ENCODE measurements at places on chromosomes 13 and 19.

DNA sequence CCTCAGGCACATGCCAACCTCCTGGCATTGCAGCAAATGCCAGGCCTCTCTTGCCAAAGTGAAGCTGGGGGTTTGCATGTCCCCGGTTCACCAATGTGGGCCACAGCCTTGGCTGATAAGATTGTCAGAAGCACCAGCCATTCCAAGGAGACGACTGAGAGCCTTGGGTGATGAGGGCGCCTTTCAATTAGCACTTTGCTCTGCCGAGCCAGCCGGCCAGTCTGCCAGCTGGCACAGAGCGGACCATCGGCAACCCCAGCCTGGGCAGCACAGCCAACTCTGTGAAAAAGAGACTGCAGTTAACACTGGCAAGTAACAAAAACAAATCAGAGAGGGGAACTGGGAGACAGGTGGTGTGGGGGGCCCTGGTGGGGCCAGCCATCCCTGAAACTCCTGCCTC lies 67.3 kb downstream of the EFNB2 start:
- DNase-seq, result no peak

GRCh38 chr19:7455600-7456296 lies 33.1 kb downstream of the PEX11G start:
- DNase-seq, result no peak

GRCh38 chr19:44455100-44455499 lies 6.8 kb upstream of the ZNF229 start:
- DNase-seq, result no peak

DNA sequence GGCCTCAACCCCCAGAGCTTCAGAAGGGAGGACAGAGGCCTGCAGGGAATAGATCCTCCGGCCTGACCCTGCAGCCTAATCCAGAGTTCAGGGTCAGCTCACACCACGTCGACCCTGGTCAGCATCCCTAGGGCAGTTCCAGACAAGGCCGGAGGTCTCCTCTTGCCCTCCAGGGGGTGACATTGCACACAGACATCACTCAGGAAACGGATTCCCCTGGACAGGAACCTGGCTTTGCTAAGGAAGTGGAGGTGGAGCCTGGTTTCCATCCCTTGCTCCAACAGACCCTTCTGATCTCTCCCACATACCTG lies 969 bp upstream of the CEACAM5 start:
- DNase-seq, result no peak

DNA sequence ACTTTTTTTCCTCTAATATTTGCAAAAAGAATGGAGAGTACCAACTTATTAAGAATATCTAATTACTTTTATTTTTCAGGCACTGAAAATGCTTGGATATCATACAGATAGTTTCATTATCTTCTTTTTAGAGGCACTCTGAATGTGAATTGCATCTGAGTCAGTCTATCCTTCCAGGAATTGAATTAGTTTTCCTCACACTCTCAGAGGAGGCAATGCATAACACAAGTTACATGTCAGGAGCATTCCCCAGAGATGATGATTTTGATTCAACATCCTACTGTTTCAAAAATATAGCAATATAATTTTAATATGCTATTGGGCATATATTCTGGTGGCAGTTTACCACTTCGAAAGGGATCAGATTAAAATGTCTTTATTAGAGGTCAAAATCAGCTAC lies 1315.4 kb downstream of the PCDH9 start:
- DNase-seq, result peak; percentile 76

- no peak for DNase-seq
These were observed 34.1 kb upstream of the GAS6 start for GRCh38 chr13:113897966-113898365.

GRCh38 chr19:7255631-7256030 lies 38.6 kb downstream of the INSR start:
- DNase-seq, result no peak
